ENCODE measurements at places on chromosomes 5 and 9.
A peak's percentile ranks its signal among the peaks of the same experiment; 100 is the strongest.

DNA sequence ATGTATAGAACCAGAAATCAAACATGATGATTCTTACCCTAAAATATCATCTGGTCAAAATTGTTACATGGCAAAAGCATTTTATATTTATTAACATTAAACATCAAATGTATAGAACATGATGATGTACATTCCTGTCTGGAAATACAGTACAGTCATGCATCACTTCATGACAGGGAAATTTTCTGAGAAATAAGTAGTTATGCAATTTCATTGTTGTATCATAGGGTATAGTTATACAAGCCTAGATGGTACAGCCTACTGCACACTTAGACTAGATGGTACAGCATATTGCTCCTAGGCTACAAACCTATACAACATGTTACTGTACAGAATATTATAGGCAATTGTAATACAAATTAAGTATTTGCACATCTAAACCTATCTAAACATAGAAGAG is 64.6 kb upstream of the VCAN start:
- peak; percentile 80 for DNase-seq

DNA sequence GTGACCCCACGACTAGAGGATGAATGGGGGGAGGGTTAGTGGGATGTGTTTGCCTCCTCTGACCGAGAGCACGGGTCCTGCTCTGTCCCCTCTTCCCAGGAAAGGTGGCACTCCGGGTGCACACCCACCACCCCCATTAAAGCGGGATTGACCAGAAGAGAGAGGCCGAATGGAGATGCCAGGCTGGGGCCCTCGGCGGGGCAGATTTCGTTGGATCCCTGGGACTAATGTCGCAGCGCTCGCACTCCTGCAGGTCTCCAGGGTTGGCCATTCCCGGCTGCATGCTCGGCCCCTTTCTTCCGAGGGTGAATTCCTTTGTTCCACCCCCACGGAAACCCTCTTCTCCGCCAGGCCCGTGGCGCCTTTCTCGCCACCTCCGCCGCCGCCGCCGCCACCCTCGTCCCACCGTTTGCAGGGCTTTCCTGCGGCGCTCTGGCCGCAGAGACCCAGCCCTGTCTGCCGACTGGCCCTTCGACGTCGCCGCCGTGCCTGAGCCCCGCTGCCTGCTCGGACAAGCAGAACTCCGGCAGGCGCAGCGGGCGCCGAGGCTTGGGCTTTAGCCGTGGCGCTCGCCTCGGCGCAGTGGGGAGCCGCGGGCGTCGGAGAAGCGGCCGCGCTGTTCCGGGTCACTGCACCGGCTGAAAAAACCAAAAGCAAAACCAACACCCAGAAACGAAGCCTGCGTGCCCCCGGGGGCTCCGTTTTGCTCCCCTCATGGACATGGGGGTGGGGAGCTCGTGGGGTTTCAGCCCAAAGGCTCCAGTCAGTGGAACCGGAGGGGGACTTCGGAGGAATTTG is 11.8 kb downstream of the LMX1B start:
- no peak for DNase-seq

GRCh38 chr9:98173181-98173580 is 19.3 kb downstream of the CORO2A start:
- no peak for DNase-seq

DNA sequence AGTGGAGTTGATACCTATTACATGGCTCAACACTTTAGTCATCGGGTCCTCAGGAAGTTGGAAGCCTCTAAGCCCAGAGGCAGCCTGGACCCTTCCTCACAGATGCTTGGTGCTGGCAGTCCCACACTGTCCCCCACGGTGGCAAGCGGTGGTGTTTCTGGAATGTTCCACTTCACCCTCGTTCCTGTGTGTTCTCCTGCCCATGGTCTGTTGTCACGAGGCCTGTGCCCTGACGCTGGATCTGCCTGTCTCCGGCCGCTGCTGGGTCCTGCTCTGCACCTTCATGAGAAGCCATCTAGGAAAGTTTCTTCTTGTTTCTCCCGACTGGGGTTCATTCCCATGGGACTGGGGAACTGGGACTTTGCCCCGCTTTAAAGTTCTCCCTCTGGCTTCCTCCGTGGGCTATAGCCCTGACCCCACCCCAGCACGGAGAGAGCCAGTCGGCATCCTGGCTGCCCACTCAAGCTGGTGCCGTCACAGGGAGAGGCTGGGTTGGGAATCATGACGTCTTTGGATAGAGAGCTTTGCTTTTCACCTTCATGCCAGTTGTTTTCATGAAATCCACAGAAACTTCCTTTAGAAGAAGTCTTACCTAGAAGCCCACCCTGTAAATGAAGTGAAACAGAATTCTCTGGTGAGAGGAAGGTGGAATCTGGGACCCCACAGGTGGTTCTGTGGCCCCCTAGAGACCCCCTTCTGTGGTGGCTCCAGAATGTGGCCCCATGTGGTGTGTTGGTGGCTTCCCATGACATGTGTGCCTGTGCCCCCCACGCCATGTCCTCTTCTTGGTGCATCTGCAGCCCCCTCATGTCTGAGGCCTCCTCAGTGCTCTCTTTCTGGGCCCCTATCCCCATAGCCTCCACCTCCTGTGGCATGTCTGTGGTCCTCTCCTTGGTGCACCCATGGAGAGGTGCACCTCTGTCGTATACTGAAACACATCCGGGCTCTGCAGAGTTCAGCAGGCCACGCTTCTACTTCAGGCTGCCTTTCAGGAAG is 43.8 kb downstream of the TRIP13 start:
- DNase-seq: no peak

DNA sequence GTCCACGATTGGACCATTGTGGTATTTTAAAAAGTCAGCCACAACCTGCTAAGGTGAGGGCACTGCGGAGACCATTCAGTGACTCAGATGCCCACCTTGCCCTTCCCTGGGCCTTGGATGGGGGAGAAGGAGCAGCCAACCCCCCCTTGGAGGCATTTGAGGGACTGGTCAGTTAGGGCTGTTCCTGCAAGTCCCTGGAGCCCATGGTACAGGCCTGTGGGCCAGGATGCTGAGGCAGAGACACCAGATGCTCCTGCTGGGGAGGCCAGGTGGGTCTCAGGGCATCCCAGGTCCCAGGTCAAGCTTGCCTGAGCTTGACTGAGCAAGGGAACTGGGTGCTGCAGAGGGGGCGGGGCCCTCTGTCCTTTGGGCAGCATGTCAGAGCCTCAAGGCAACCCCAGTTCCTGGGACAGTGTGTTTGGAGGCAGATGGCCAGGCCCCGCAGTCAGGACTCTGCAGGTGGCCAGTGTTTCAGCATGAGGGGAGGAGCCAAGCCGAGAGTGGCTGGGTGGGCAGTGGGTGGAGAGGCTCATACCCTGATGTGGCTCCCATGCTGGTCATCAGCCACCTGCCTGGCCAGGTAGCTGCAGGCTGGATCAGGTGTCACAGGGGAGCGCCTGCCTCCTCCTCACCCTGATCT is 27.5 kb downstream of the SLC6A3 start:
- DNase-seq: no peak
